ENCODE measurements at places on chromosomes 5 and 9.

DNA sequence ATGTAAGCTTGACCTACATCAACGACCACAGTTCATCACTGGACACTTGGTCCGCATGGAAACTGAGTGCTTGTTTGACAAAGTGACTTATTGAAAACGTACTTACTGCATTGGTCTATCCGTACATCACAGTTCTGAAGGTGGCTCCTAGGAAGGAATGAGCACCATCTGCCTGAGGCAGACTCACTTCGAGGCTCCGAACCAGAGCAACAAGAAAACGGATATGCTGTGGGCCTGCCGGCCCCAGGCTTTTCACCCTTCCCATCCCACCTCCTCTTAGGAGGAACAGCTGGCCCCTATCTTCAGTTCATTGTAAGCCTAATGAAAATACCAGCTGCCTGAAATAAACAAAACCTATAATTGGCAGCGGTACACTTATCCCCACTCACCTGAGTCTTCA, 67.2 kb upstream of the TSLP start:
- DNase-seq, result no peak

DNA sequence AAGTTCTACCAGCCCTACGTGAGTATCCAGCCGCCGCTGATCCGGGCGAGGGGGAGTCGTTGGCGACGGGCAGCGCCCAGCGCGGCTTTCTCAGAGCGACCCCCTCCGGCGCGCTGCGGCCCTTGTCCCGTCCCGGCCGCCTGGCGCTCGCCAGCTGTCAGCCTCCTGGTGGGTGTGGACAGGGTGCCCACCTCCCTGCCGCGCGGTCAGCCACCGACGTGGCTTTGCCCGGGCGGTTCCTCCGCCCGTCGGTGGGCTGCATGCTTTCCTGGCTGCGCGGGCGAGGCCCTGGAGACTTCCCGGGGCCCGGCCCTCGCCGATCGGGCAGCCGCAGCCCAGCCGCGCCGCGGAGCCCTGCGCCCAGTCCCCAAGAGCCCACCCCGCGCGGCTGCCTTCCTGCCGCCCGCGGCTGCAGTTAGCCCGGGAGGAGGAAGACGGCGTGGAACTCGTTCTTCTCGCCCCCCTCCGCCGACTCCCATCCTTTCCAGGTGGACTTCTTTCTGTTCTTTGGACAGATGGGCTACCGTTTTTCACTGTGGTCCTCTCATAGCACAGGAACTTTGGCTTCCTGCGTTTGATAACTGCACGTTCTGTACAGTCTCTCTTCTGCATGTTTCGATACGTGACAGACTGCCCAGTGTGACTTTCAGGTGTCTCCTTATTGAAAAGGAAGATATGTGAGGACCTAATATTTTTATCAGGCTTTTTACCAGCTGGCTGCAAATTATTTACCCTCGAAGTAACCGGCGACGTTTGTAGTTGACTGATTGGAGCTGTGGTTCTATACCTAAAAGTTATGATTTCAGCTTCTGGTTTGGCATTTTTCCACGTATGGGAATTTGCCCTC, 577 bp downstream of the AP3S1 start:
- peak; percentile 18 for DNase-seq

DNA sequence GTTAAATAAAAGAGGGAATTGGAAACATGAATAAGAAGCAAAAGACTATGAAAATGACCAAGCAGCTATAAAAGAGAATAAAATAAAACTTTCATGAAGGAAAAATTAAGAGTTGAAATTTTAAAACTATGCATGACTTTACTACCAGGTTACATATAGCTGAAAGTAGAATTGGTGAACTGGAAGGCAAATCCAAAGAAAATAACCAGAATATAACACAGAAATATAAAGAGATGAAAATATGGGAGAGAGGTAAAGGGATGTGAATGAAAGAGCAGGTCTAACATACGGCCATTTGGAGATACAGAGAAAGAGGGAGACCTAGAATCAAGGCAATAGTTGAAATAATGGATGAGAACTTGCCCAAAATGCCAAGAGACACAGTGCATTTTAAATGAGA, 42.9 kb upstream of the TDRD7 start:
- DNase-seq, result no peak

- DNase-seq, result no peak
These were observed 3.2 kb downstream of the RNF208 start for GRCh38 chr9:137218754-137219271.

DNA sequence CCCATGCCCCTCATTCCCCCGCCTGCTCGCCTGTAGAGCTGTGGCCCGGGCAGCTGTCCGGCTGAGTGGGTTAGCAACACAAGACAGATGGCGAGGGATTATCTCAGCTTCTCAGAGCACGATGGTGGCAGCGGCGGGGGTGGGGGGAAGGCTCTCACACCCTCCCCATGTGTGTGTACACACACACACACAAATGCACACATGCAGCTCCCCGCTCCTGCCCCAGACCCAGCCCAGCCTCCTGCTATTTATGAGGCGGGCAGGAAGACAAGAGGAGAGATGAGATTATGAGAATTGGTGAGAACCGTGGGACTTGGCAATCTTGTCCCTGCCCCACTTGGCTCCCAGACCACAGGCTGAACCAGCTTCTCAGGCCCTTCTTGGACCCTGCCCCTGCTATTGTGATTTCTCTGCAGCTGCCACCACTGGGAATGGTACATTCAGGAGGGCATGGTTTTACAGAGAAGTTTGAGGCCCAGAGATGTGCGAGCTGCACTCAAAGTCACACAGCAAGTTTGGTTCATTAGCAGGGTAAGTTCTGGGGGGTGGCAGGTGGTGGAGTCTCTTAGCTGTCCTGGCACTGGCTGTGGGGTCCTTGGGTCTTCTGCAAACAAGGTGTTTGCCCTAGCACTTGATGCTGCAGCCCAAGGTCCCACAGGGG, 51.0 kb upstream of the PSD2 start:
- no peak for DNase-seq

DNA sequence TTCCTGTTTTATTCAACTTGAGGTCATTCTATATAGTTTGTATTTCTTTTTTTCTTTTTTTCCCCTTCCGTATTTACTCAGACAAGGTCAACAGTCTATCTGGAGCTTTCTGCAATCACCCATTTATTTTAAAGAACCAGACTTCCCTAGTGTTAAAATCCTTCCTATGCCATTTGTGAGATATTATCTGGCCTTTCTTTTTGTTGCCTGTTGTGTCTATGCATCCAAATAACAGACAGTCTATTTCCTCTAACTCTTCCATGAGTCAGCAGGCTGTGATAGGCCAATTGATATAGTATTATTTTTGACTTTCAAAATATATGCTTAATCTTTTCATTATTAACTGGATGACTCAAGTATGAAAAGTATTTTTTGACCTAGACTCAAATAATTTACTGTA, 291.2 kb upstream of the PTPRD start:
- no peak for DNase-seq

DNA sequence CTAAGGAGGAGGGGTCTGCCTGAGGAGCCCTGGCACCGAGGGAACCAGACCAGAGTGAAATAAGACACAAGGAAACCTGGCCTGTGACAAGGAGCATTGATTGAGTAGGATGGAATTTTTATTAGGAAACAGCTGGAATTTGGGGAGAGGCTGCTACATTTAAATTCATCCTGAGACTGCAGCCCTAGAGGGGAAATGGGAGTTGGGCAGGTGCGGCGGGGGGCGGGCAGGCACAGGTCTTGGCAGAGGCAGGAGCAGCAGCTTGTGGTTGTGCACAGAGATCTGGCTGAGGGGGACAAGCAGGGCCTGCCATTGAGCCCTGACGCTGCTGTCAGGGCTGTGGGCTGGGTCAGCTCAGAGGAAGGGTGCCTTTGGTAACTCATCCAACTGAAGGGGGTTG, 71.6 kb downstream of the PCDH1 start:
- no peak for DNase-seq

DNA sequence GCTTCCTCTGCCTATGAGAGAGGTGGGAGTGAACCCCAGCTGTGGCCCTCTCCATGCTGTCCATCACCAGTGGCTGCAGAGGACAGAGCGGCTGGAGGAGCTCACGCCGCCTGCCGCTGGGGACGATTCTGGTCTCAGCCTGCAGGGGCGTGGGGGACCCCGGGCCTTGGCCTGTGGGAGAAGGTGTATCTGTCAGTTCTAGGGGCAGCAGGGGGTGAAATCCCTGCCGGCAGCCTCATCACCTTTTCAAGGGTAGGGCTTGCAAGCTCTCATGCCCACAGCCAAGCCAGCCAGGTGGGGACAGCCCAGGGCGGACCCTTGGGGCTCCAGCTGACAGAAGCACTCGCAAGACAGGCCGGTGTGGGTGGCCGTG, 80.2 kb downstream of the TSPAN17 start:
- no peak for DNase-seq

Measured in fibroblast of the conjunctiva (primary cell).